ENCODE measurements at places on chromosomes 2 and 18.

GRCh38 chr2:51301381-51301780, 269.4 kb upstream of the NRXN1 start:
- H3K36me3 ChIP-seq, result no peaks in the 10 kb centered on the region
- no peaks in the 10 kb centered on the region for H3K4me1 ChIP-seq
- no peak overlapping the region for H3K4me3 ChIP-seq
- no peak overlapping the region for H3K27ac ChIP-seq
- H3K27me3 ChIP-seq, result no peaks in the 10 kb centered on the region

GRCh38 chr2:108925735-108926134, 63.3 kb downstream of the EDAR start:
- no peak overlapping the region for H3K27ac ChIP-seq
- no peaks in the 10 kb centered on the region for H3K36me3 ChIP-seq
- H3K4me3 ChIP-seq, result no peak overlapping the region
- no peak for DNase-seq
- no peaks in the 10 kb centered on the region for H3K4me1 ChIP-seq

- no peaks in the 10 kb centered on the region for H3K36me3 ChIP-seq
- H3K27ac ChIP-seq, result no peak overlapping the region
- H3K4me1 ChIP-seq, result no peaks in the 10 kb centered on the region
Measured at GRCh38 chr2:15732341-15733077, 140.8 kb downstream of the DDX1 start.

GRCh38 chr2:11781602-11782001, 35.2 kb downstream of the LPIN1 start:
- H3K27ac ChIP-seq, result no peak overlapping the region
- H3K36me3 ChIP-seq, result peaks cover 88% of the 10 kb centered on the region

DNA sequence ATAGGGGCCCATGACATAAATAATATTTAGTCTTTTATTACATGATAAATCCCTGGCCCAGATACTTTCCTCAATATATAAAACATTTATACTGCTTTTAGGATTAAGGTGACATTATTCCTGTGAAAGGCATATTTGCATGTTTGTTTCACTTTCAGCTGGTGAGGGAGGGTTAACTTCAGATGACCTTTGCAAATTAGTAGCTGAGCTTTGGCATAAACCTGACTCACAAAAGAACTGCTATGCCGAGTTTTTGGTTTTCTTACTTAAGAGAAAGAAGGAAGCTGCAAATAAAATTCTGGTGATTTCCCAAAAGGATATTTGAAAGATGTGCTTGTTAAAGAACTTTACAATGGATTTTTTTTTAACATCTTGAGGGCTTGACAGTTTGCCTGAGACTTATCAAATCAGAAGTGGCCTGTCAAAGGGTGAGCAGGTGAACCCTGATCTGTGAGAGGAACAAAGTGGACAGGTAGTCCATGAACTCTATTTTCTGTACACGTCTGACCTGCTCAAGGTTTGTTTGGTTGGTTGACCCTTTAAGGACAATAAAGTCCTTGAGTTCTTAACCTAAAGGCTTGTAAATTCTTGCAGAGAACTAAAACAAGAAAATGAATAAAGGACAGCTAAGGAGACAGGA, 93.5 kb downstream of the FAM124B start:
- peaks cover 4% of the 10 kb centered on the region for H3K27me3 ChIP-seq
- H3K27ac ChIP-seq, result no peak overlapping the region
- no peaks in the 10 kb centered on the region for H3K36me3 ChIP-seq
- H3K4me3 ChIP-seq, result no peak overlapping the region
- H3K4me1 ChIP-seq, result no peaks in the 10 kb centered on the region

GRCh38 chr2:40348038-40348437, 103.9 kb downstream of the SLC8A1 start:
- DNase-seq, result no peak
- H3K4me1 ChIP-seq, result peaks cover 16% of the 10 kb centered on the region
- H3K27ac ChIP-seq, result no peak overlapping the region
- no peak overlapping the region for H3K4me3 ChIP-seq

DNA sequence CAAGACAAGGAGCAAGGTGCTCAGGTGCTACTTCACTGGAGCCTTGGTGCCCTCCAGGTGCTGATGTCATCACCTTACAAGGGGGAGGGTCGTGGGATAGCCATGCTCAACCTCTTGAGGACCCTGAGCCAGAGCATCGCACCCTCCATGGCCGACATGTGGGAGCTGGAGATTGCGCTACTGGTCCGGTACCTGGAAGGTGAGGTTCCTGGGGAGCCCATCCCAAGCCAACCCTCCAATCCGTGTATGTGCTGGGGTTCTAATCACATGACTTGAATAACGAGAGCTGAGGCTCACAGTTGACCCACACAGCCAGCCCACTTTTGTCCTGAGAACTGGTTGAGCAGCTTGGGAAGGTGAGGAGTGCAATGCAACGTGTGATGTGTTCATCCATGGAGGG, 25.9 kb downstream of the MROH2A start:
- no peaks in the 10 kb centered on the region for H3K36me3 ChIP-seq
- no peak overlapping the region for H3K4me3 ChIP-seq
- no peak for DNase-seq
- peaks cover 19% of the 10 kb centered on the region for H3K27me3 ChIP-seq
- H3K4me1 ChIP-seq, result no peaks in the 10 kb centered on the region
- no peak overlapping the region for H3K27ac ChIP-seq

DNA sequence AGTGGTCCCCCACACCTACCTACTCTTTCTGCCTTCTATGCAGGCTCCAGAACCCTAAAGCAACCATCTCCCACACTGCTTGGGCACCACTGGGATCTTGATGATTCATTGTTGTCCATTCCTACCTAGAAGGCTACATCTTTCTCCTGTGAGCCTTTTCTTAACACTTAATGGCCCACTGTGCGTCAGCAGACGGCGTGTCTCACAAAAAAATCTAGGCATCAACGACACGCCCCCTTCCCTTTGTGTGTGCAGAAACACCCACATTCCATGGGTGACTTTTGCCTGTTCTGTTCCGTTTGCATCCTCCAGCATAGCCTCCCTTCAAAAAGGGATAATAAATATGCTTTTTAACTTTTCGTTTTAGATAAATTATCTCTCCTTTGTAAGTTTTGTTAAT, 99.7 kb upstream of the CYRIA start:
- no peaks in the 10 kb centered on the region for H3K27me3 ChIP-seq
- no peaks in the 10 kb centered on the region for H3K36me3 ChIP-seq
- H3K27ac ChIP-seq, result no peak overlapping the region
- DNase-seq, result no peak
- no peak overlapping the region for H3K4me3 ChIP-seq

GRCh38 chr2:196046123-196046917, 22.3 kb downstream of the DNAH7 start:
- no peak overlapping the region for H3K4me3 ChIP-seq
- no peak for DNase-seq
- no peaks in the 10 kb centered on the region for H3K36me3 ChIP-seq

DNA sequence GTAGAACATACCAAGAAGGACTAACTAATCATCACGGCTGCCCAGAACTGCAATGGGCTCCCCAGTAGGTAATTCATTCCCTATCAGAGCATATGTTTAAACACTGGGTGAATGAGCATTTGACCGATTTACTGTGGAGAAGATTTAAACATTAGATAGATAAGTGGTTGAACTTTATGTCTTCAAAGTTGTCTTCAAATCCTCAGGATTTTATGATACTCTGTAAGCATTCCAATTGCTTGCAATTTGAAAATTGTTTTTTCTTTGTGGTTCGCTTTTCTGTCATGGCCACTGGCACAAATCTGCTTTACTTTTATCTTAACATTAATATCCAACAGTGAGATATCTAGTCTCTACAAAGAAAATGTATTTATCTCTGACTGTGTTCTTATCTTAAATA, 37.7 kb upstream of the MMADHC start:
- DNase-seq, result no peak
- no peaks in the 10 kb centered on the region for H3K36me3 ChIP-seq
- H3K4me3 ChIP-seq, result no peak overlapping the region
- no peaks in the 10 kb centered on the region for H3K4me1 ChIP-seq
- H3K27ac ChIP-seq, result no peak overlapping the region

GRCh38 chr2:128579825-128580224, 261.2 kb upstream of the HS6ST1 start:
- no peaks in the 10 kb centered on the region for H3K36me3 ChIP-seq
- no peak overlapping the region for H3K27ac ChIP-seq
- H3K4me1 ChIP-seq, result no peaks in the 10 kb centered on the region
- DNase-seq, result no peak
- no peaks in the 10 kb centered on the region for H3K27me3 ChIP-seq

DNA sequence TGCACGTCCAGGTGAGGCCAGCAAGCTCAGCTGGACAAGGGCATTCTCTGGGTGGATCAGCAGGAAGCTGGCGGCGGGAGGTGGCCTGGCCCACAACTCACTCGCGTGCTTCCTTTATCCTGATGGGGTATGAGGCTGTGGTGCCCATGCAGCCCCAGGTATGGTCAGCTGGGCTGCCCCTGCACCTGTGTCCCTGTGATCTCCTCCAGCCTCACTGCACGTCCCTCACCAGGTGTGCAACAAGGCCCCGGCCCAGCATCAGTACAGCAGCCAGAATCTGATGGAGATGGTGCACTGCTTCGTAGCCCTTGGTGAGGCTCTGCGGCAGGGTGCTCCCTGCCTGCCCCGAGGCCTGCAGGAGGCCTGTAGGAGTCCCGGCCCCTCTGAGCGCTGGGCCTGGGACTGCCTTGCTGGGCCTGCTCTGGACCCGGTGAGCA, 17.6 kb downstream of the MROH2A start:
- H3K27ac ChIP-seq, result no peak overlapping the region
- H3K36me3 ChIP-seq, result no peaks in the 10 kb centered on the region
- no peaks in the 10 kb centered on the region for H3K4me1 ChIP-seq
- no peak for DNase-seq

DNA sequence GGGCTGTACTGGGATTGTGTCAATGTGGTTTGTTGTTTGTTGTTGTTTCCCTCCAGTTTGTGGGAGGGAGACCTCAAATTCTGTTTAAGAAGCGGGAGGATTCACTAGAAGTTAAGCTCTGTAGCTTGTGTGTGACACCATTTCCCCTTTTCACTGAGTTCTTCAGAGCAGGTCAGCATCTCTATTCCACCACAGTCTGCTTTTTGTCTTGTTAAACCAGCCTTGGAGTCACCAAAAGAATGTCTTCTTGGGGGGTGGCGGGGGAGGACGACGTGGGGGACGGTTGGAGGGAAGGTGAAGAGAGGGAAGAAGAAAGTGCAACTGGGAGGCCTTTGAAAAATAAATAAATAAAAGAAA, 2.3 kb upstream of the BCL11A start:
- no peaks in the 10 kb centered on the region for H3K36me3 ChIP-seq
- H3K27ac ChIP-seq, result peak overlapping the region; percentile 60
- peaks cover 53% of the 10 kb centered on the region for H3K4me1 ChIP-seq
- H3K4me3 ChIP-seq, result peak overlapping the region; percentile 78
- H3K27me3 ChIP-seq, result peaks cover 66% of the 10 kb centered on the region
- no peak for DNase-seq

DNA sequence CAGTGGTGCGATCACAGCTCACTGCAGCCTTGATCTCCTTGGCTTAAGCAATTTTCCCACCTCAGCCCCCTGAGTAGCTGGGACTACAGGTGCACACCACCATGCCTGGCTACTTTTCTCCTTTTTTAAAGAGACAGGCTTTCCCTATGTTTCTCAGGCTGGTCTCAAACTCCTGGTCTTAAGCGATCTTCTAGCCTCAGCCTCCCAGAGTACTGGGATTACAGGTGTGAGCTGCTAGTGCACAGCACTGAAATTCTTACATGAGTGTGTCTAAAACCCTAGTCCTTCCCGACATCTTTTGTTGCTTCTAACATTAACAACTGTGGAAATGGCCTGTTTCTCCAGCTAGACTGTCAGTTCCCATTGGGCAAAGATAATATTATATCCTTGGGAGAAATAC, 2.9 kb downstream of the UGP2 start:
- H3K4me3 ChIP-seq, result peak overlapping the region; percentile 64
- H3K27ac ChIP-seq, result peak overlapping the region; percentile 90
- DNase-seq, result no peak
- peaks cover 67% of the 10 kb centered on the region for H3K4me1 ChIP-seq
- H3K36me3 ChIP-seq, result peaks cover 31% of the 10 kb centered on the region
- H3K27me3 ChIP-seq, result no peaks in the 10 kb centered on the region

DNA sequence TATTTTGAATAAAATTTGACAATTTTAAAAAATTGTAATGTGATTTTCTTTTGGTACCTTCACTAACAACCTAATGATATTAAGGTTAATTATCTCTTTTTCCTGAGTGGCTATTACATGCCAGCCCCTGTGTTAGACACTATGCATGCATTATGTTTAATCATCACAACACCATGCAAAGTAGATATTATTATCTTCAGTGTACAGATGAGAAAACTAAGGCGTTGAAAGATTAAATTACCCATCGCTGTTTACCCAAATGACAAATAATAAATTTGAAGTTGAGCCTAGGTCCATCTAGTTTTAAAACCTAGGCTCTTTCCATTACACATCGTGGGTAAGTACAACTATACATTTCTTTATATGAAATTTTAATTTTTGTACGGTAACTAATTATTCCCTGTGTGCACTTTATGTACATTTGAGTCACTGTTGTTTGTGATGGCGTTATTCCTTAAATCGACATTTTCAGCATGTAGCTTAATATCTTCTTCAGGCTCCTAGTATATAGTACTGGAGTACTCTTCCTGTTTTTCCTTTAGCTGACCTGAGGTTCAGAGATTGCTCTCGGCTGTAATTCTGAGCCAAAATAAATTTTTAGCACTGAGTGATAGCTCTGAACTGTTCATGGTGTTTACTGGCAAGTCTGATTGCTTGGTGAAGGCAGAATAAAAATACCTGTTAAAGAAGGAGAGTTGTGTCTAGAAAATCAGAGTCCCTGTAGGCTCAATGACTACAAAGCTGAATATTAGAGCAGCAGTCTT, 13.9 kb upstream of the MBD2 start:
- H3K4me1 ChIP-seq, result no peaks in the 10 kb centered on the region
- no peak overlapping the region for H3K4me3 ChIP-seq
- peaks cover 14% of the 10 kb centered on the region for H3K27me3 ChIP-seq
- no peaks in the 10 kb centered on the region for H3K36me3 ChIP-seq
- DNase-seq, result no peak

DNA sequence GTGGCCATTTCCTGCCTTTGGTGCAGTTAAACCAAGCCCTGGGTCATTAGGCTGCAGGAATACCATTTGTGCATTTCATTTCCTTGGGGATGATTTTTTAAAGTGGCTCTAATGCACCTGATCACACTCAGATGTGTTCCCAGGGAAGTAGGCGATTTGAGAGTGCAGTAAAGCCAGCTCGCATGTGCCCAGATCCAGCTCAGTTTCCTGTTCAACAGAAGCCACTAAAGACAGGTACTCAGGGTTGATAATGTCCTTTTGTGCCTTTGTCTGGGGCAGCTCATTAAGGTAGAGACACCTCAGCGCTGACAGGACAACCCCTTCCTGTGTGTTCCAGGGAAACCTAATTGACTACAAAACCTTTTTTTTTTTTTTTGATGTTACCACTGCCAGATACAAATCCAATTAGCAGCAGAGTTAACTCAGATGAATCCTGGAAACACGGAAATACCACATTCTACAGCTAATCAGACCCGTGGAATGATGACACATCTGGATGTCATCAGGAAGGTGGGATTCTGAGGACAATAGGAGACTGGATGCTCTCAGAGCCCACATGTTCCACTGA, 15.2 kb upstream of the CHRNA1 start:
- H3K27me3 ChIP-seq, result no peaks in the 10 kb centered on the region
- no peaks in the 10 kb centered on the region for H3K36me3 ChIP-seq

- H3K4me1 ChIP-seq, result no peaks in the 10 kb centered on the region
- H3K27me3 ChIP-seq, result no peaks in the 10 kb centered on the region
- no peak for DNase-seq
- peaks cover 5% of the 10 kb centered on the region for H3K36me3 ChIP-seq
Measured at GRCh38 chr2:190267302-190267701, 52.3 kb downstream of the HIBCH start.

All from DND-41 (cell line).